Stimulated activated CD8-positive, alpha-beta memory T cell treated with anti-CD3 and anti-CD28 coated beads, Interleukin-2, amount 100 ng/mL, for 1 hour (primary cell): ENCODE measurements at places on chromosomes 5 and 9.

- no peak for DNase-seq
These were observed 6.2 kb downstream of the SEMA4D start for GRCh38 chr9:89491694-89492093.

- no peak for DNase-seq
These were observed 24.8 kb downstream of the CCNJL start for GRCh38 chr5:160287378-160288051.

DNA sequence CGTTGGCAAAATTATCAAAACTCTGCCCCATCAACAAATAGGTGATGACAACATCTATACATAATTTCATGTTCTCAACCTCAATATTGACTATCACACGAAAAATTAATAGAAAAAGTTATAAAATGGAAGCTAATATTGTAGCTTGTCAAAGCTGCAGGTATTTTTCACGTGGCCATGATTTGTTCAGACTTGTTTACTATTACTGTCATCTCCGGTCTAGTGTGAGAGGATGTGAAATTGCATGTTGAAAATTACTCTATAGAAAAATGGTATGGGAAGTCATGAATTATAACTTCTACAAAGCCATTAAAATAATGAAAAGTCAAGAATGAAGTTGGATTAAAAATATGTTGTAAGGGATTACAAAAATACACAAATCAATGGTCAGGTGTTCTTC is 385.8 kb downstream of the PTPRD start:
- DNase-seq: no peak

DNA sequence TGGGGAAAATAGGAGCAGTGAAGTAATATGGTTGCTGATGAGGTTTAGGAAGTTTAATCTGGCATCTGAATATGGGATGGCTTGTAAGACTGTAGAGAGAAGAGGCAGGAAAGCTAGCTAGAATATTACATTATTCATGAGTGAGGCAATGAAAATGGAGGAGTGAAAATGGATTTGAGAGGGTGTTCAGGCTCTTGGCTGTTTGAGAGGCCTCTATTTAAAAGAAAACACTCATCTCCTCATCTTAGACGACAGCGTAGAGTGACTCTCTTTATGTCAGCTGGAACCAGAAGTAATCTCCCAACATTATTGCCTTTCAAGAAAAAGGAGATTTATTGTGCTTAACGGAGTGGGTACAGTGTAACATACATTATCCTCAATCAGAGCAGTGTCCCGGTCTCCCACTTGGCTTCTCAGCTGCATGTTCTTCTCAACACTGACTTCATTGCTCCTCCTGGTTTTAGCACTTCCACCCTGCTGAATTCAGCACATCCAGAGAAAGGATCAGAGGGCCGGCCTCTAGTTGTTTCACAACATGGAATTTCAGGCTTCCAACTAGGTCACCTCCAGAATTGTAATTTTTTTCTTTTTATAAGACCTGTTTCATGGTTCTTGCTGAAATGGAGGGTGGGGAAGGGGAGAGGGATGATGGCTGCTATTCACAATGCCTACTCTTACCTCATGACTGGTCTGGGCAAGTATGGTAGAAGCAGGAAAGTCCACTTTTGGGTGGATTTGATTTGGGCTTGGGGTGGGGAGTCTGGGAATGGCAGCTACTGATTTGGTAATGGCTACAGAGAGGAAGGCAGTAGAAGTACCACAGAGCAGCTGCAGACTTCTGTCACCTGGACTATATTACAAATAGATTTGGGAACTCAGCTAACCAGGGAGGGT is 52.9 kb upstream of the KIAA1958 start:
- no peak for DNase-seq

DNA sequence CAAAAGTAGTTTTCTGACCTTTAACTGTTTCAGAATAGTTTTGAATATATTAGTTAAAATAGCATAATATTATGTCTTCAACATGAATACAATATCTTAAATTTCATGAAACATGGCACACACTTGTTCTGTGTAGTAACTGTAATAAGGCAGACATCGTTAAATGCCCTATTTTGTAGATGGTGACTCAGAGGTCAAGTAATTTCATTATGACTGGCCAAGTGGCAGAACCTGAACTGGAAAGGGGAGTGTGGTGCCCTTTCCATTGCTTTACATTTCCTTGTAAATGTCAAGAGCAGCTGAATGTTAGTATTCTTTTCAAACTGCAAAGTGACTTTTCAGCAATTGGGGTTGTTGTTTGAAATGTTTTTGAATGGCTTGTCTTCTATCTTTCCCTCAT is 201.2 kb upstream of the CDKN2B start:
- no peak for DNase-seq

DNA sequence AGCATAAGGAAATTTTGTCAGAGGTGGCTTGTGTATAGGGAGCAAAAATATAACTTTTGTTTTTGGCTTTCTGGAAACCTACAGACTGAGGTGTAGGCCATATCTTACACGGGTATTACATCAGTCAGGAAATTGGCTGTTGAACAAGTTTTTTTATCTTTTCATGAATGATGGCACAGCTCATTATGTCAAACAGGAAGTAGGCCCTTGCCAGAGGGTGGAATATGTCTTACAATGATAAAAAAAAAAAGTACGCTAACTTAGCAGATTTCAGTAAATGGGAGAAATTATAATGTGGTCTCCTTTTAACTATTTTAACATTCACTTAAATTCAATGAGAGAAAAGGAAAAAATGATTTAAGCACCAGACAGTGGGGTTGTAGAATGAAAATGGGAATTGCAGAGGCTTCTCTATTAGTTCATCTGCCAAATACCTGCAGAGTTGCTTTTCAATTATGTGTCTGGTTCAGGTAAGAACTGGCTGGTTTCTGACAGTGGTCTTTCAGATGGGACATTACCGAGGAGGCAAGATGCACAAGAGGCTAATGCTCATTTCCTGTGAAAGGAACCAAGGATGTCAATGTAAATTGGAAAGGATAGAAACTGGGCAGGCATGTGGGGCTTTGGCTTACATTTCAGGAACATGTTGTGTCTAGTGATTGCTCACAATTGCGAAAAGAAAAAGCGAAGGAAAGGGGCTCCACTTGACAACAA is 169.9 kb downstream of the NNT start:
- no peak for DNase-seq
